ENCODE measurements at places on chromosomes 5 and 9. TPM values are rescaled to one million over a fixed set of nuclear protein-coding genes. Genes with fewer than 3 reads are reported as not detected.

The SLC24A2 gene
- total RNA-seq, result not detected

The C1QTNF3 gene
- 0.28 TPM for total RNA-seq

The ITGA1 gene
- total RNA-seq, result 95.2 TPM

The PCDHB5 gene
- total RNA-seq, result 0.28 TPM

The SPATA31D3 gene
- total RNA-seq, result not detected

The LCN10 gene
- not detected for total RNA-seq

The CCNI2 gene
- total RNA-seq, result not detected

The GAPVD1 gene
- total RNA-seq, result 40.3 TPM

The NRARP gene
- not detected for total RNA-seq

The TOR1A gene
- 34.4 TPM for total RNA-seq

The TCF7 gene
- total RNA-seq, result 0.83 TPM

The SPATA31D4 gene
- total RNA-seq, result not detected

- no peak for DNase-seq
Measured at GRCh38 chr9:133971981-133972941, 19.9 kb downstream of the VAV2 start.

DNA sequence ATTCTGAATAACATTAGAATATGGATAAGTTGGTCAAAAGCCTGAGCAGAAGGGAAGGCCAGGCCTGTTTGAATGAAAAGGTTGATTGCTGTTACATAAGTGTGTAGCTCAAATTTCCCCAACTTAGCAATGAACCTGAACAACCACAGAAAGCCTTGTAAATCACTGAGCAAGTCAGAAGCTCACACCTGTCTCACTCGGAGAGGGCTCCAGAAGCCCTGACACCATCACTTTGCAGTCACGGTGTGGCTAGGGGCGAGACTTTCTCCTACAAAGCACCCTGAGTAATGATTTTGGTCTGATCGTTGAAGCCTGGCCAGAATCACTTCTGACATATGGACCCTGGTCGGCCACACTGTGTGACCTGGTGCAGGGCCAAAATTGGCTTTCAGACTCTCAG, 62.0 kb downstream of the MTX3 start:
- DNase-seq, result no peak

DNA sequence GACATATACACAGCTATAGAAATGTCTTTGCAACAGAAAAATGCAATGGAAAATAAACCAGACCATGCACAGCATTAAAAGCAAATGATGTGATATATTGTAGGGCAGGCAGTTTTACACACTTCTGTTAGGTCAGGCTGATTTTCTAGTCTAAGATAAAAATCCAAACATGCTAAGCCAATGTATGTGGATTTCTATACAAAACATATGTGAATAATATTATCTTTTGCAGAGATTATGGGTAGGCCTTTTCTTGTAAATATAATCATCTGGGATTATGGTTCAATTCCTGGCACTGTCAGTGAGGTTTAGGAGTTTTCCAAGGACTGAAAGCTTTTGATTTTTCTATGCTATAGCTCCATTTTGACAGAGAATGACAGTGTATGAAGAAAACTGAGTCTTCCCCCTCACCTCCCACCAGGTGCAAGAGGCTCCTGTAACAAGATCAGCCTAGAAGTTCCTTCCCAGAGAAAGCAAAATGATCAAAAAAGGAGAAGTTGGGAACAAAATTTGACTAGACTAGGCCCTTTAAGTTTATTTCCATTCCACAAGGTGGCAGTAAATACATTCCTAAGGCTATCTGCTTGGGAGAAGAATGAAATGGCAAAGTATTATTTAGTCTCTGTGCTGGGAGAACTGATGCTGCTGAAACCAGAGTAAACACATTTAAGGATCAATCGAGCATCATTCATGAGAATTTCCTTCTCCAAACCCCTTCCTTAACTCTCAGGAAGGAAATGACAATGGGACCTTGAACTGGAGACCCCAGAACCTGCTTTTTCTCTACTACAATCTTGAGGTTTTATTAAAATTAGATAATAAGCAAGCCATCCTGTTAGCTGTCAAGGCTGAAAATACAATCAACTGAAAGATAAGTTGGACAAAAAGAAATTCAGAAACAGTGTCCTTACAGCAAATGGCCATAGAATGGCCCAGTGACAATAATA, 133.0 kb upstream of the TUT7 start:
- peak; percentile 76 for DNase-seq

DNA sequence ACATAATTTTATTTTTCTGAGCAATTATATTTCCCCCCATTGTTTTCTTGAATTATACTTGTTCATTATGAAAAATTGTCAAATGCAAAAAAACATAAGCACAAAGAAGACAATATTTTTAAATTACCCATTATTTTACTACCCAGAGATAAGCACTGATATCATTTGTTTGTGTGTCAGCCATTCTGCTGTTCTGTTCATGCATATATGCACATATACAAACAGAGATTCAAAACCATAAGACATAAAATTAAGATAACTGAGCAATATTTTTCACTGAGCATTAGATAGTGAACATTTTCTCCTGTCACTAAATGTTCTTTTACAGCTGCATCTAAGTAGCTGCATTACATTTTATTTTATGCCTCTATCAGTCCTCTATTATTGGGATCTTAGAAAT, 35.6 kb downstream of the PAM start:
- DNase-seq, result no peak

- DNase-seq, result no peak
Measured at GRCh38 chr5:31273631-31274378, 80.3 kb downstream of the CDH6 start.

DNA sequence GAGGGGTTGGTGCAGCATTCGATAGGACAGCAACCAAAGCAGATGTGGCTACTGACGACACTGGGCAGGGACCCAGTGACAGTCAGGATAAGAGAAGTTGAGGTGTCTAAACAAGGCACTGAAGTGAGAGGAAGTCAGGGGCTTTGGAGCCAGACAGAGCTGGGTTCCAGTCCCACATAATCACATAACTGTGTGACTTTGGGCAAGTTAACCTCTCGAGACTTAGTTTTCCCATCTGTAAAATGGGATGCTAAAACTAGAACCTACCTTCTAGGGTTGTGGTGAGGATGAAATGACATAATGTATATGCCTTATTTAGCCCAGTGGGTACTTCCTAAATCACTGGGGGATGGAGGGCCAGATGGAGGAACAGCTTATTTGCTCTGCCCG, 3.1 kb downstream of the ANGPTL2 start:
- no peak for DNase-seq

DNA sequence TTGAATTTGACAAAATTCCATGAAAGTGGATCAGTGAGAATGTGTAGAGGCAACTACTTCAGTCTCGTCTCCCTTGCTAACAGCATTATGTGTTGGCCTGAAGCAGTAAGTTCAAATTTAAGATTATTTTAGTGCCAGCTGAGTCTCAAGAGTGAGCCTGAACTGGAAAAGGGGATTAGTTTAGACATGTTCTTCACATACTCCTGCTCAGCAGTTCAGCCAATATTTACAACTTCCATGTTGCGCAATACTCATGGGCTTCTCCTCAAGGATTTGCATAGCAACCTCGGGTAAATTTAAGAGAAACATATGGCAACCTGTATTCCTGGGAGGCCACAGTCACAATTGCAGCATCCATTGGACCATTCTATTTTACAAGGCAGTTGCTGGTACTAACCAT, 553.8 kb downstream of the PTPRD start:
- DNase-seq, result peak; percentile 28

DNA sequence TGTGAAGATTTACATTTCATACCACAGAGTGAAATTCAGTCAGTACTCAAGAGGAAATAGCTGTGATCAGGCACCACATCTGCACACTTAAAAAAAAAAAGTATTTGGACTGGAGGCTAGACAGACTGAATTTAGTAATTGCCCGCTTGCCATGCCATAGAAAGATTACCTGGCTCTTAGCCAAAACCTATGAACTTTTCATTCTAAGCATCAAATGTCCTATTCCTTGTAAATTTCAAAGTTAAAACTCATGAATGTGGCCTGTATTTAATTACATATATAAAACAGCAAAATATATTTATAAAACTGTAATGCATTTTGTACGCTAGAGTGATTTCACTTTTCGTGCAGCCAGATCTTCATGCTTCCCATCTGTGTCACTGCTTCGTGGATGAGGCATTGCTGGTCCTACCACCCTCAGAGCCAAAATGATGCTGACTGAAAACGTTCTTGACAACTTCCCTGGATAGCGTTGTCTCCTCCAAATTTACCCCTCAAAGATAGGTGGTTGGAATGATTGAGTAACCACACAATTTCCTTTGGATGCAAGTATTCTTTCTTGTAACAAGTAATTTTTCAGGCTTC, 447.9 kb upstream of the SGCD start:
- DNase-seq, result no peak

- DNase-seq, result no peak
Measured at GRCh38 chr9:123346026-123346425, 10.0 kb upstream of the CRB2 start.

GRCh38 chr9:38622951-38623350, 2.6 kb upstream of the ANKRD18A start:
- DNase-seq, result no peak

- no peak for DNase-seq
Measured at GRCh38 chr5:134143944-134144941, 29.8 kb downstream of the TCF7 start.

DNA sequence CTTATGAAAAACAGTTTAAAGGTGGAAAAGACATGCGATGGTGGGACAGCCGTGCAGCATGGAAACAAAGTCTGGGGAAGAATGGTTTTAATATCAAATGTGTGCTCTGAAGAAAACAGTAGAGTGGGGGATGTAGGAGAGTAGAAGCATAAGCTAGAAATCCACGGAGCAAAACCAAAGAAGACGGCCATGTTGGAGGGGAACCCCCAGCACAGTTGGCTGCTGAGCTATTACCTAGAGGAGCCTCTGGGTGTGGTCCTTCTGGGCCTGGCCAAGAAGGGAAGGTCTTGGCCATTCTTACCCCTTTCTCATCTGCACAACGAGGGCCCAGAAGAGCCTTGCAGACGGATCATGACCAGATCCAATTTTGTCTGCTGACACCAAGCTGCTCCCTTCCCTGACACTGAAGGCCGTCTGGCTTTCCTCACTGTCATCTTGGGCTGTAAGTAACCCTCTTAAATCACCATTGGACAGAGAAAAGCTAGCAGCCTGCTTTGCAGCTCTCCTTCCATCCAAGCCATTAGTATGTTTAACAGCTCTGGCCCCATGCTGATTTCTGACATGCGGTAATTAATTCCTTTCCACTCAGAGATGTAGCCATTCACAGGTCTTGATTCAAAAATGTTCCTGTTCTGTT, 189.5 kb downstream of the SEC61B start:
- no peak for DNase-seq

- peak; percentile 55 for DNase-seq
Measured at GRCh38 chr5:82100303-82101077, 128.7 kb downstream of the ATG10 start.

DNA sequence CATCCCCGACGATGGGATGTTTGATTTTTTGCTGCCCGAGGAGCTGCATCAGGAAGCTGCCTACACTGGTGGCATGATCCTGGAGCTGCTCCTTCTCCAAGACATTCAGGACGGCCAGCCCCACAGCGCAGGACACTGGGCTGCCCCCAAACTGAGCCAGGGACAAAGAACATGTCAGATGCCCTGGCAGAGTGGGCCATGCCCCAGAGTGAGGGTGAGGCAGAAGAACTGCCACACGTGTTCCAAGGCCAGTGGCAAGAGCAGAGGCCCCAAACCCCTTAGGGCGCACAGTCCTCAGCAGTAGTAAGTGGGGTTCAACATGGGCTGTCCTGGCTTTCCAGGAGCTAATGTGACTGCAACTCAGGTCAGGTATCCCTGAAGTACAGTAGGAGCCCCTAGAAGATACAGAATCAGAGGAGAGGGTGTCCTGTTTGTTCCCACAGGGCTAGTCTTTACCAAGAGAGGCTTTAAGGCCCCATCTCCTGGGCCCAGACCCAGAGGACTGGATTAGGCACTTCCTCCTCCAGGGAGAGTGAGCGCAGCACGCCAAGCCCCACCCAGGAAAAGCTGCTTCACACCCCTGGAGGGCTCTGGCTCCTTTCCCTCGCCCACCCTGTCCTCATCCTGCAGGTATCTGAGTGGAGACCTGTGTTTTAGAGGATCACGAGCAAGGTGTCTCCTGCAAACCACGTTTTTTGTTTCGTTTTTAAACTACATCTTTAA, 11.1 kb downstream of the HNRNPAB start:
- DNase-seq, result no peak

GRCh38 chr5:140926443-140927227, 536 bp downstream of the PCDHAC1 start:
- DNase-seq, result no peak

GRCh38 chr9:18253950-18254349, 220.0 kb upstream of the ADAMTSL1 start:
- DNase-seq, result no peak

- no peak for DNase-seq
Measured at GRCh38 chr5:2204366-2205184, 321.9 kb upstream of the IRX4 start.

GRCh38 chr5:83277953-83278352, 193.6 kb upstream of the VCAN start:
- no peak for DNase-seq

DNA sequence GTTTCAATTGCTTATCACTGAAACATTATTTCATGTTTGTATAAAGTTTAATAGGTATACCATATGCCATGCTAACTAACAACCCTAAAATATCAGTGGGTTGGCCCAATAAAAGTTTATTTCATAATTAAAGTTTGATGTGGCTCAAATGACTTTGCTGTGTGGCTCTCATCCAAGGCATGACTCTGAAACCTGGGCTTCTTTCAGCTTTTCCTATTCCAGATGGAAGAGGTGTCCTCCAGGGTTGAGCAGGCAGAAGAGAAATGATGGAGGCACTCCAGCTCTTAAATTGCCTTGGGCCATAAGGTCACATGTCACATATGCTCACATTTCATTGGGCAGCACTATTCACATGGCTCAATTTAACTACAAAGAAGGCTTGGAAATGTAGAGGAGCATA, 101.9 kb downstream of the MACIR start:
- DNase-seq, result no peak

- DNase-seq, result no peak
Measured at GRCh38 chr9:90167914-90168313, 474.7 kb downstream of the DIRAS2 start.
